ENCODE measurements at places on chromosomes 3 and 15.

DNA sequence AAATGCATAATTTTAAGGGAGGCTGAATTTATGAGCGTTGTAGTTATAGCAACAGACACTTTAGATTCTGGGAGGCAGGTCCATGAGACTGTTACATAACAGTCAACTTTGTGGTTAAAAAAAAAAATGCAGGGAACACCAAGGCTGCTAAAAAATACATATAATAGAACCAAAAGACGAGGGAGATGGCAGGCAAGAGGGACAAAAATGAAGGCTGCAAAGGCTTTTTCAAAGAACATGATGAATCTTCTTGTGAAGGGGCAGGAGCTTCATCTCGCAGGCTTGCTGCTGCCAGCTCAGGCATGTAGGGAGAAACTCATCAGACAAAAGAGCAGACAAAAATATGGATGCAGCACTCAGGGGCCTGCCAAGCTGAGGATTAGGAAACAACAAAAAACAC is 243.9 kb downstream of the SHQ1 start:
- no peak for DNase-seq

DNA sequence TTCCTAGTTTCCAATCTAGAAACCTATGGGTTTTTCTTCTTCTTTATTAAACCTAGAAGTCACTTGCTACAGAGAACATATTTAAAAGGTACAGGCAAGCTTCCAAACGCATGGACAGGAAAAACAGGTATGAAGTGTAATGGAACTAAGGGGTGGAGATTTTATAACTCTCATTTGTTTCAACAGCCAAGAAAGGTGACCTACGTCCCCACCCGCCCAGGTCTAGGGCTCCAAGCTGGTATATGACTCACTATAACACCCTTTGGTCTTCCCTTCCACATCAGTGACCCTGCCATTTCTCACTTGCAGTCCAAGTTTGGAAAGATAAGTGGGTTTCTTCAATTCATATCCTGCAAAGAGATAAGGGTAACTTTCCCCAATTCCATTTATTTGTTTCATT is 6.0 kb upstream of the LIPH start:
- no peak for DNase-seq

DNA sequence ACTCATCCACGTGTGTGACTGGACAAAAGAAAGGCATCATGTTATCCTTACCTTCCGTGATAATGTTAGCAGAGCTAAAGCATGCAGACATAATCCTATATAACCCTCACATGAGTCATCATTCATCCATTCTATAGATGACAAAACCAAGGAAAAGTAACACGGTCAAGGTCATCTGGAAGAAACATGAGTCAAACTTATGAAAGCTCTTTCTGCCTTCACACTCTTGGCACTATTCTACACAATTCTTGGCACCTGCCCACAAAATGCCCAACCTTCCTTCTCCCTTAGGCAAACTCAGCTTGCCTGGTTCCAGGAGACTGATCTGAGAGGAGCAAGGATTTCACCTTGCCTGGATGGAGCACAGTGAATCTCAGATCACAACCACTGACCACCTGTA is 66.9 kb downstream of the PRICKLE2 start:
- DNase-seq = no peak

GRCh38 chr3:114856835-114857234 is 290.3 kb downstream of the ZBTB20 start:
- DNase-seq = no peak

GRCh38 chr3:126570103-126570541 is 11.4 kb upstream of the C3orf22 start:
- no peak for DNase-seq

All from activated gamma-delta T cell treated with Interleukin-2 at 50 U/mL for 16 hours (primary cell).